ENCODE measurements at places on chromosomes 12 and 14.

DNA sequence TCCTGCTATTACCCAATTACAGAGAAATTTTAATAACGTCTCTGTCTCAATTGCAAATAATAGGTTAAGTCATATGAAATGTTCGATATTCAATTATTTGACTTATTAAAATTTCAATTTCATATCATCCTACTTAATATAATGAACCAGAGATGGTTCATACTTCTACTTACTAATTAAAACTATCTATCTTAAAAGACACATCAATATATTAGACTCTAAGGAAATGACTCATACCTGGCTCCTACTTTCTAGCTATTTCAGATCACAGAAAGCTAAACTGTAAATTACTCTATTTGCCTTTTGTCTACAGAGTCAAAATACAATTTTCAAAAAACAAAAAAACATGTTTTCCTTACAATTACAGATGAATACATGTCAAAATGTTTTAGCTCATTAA, 99.6 kb downstream of the CAPZA3 start:
- DNase-seq: no peak

DNA sequence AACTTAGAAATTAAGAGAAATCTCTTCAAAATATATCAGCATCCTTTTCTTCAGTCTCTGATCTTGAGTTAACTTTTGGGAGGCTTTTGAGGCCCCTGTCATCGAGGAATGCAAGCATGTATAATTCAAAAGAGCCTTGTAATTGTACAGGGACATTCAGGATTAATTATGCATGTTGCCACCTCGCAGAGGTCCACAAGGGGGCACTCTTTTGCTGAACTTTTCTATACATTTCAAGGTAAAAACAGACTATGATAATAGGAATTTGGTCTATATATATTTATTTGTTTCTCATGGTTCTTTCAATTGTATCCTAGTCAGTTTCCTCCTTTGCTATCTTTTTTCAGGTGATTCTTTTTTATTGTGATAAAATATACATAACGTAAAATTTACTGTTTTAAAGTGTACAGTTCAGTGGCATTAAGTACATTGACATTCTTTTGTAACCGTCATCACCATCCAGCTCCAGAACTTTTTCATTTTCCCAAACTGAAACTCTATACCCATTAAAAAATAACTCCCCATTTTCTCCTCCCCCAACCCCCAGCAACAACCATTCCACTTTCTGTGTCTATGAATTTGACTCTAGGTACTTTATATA, 47.0 kb upstream of the SLC2A13 start:
- peak; percentile 66 for DNase-seq

GRCh38 chr12:116382686-116383530, 105.4 kb upstream of the MED13L start:
- peak; percentile 81 for DNase-seq

DNA sequence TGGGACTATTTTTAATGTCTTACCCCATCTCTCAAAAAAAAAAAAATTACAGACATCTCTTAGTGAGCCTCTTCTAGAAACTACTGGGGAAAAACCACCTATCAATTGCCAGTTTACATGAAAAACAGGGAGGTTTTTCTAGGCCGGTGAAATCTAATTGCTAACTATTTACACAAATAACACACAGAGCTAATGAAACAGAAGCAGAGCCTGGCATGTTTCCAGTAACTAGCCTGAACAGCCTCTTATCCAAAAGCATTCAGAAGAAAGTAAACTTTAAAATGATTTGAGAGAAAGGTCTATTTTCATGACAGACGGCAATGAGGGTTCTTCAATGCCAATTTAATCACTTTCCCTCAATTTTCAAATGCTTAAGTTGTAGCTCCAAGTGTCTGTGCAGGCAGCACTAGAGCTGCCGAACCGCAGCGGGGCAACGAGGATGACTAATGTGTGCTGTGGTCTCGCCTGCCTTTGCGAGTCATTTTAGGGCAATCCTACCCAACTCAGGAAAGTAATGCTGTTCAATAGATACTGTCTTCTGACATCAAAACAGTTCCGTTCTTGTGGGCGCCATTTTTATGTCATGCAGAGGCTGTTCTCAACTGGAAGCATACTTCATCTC, 84.6 kb downstream of the SETD3 start:
- peak; percentile 76 for DNase-seq

DNA sequence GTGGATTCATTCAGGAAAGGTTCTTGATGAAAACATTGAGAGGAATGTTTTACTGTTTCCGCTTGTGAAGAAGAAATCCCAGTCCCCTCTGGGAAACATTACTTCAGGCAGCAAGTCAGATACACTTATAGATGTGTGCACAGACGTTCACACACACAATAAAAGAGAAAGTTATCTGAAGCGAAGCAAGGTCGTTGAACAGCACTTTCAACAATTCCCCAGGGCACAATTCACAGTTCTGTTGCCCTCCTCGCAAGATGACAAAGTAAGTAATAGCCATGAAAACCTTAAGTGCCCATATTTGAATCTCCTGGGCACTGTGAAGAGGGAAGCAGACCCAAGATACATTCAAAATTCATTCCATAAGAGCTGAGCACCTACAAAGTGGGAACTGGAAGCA, 156.6 kb upstream of the CAND1 start:
- no peak for DNase-seq

- peak; percentile 17 for DNase-seq
Measured at GRCh38 chr12:104673696-104674482, 217.1 kb downstream of the CHST11 start.

DNA sequence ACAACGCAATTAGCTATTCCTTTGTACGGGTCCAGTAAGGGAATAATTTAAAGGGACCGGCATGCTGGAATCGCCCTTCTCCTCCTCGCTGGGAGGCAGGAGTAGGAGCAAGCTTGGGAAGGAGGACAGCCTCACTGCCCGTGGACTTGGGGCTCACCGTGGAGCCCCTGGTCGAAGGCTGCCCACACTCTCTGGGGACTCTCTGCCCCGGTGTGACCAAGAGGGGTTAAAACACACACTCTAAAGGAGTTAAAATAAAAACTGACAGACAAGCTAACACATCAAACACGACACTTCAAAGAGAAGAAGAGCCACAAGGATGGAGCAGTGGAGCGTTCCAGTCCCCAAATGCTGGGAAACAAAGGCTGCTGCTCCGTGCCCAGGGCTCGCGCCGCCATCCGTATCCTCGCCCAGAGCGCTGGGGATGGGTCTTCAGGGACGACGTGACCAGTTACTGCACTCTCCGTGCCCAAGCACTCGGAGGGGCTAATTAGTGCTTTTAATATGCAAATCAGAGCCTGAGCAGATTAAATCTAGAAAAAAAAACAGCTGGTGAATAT, 123.3 kb downstream of the PAPOLA start:
- no peak for DNase-seq

DNA sequence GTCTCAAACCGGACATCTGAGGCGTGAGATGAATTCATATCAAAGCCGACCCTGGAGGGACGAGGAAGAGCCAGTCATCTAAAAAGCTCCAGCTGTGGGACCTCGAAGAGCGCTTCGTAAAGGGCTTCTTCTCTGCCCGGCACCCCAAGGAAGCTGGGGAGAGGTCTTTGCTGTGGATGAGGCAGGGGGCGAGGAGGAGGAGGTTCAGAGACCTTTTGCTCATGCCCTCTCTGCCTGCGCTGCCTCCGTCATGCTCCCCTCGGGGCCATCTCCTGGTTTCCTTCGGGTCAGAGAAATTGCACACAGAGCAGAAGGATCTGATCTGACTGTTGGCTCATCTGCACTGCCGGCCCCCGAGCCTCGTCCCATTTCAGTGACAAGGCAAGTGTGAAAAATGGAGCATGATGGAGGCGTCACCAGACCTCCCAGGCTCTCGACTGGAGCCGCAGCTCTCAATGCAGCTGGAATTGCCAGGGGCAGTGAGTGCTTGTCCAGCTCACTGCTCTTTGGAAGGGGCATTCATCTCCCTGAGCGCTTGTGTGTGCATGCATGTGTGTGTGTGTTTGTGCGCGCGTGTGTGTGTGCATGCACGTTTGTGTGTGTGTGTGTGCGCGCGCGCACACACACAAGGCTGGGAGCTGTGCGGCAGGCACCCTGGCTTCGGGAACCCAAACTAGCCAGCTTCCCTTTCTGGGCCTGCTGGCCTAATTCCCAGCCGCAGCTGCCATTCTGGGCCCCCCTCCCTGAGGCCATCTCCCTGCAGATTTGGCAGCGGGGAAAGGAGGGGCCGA, 9.2 kb downstream of the CABP1 start:
- DNase-seq: no peak

DNA sequence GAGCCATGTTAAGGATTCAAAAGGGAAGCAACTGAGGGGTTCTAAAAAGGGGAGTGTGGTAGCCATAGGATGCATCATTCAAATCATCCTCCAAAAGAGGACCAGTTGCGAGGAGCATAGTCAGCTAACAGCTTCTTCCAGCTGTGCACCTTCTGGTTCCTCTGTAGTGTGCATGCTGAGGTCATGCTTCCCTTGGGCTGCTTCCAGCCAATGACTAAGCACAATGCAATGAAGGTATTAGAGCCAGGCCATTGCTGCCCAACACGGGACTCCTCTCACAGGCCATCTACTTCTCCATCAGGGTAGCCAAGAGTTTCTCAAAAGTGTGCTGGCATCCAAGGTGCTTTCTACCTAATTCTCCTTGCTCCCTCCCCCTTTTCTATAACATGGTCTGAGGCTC, 69.2 kb upstream of the ARID2 start:
- peak; percentile 79 for DNase-seq

GRCh38 chr12:10636611-10637010, 23.2 kb upstream of the MAGOHB start:
- DNase-seq: no peak

DNA sequence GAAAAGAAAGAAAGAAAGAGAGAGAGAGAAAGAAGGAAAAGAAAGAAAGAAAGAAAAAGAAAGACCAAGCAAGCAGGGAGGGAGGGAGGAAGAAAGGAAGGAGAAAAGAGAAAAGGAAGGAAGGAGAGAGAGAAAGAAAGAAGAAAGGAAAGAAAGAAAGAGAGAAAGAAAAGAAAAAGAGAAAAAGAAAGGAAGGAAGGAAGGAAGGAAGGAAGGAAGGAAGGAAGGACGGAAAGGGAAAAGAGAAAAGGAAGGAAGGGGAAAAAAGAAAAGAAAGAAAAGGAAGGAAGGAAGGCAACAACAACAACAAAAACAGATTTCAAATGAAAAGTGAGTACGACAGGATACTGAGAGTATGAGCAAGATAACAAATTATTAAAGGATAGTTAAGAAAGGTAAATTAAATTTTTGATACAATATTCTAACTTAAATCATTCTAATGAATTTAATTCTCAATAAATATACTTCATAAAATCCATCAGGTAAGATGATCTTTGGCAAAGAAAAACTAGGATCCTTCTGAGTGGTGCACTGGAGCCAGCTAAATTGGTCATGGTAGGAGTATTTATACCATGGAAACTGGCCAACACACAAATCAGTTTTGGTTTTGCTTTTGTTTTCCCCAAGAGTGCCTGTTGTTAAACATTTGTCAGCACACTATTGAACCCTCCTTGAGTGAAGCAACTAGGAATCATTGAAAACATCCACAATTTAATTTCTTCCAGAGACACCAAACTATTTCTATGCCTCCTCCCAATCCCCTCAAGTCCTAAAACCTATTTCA, 56.1 kb upstream of the DYRK2 start:
- DNase-seq: peak; percentile 80

DNA sequence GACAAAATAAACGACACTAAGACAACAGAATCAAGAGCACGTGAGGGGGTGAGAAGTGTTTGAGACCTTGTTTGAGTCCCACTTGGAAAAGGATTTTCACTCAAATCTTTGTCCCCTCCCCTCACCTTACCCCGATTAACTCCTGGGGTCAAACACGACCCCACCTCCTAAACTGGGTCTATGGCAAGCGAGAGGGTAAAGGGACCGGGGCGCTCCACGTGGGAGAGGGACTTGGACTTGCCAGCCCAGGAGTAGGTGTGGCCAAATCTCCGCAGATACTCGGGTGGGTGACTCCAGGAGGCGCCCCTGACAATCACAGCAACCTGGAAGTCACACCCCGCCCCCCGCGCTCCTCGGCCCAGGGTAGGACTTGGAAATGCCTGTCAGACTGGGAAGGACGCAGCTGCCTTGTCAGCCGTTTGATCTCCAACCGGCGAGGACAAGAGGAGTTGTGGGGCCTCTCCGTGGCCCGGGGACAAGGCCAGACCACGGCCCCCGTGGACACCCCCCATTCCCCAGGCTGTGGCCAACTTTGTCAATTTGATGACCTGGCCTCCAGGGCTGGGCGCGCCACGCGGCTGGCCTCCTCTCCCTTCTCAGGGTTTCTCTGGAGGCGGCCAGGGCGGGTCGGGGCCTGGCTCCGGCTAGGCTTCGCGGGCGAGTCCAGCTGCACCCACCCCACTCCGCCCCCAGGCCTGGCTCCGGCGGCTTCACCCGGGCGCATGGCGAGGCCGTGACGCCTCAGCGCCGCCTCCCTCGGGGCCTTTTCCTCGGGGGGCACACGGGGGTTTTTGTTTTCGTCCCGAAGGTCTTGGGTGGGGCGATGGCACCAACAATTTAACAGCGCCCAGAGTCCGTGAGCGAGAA, 1.1 kb upstream of the BCL11B start:
- DNase-seq: no peak

- DNase-seq: no peak
Measured at GRCh38 chr12:88509347-88509746, 70.9 kb downstream of the KITLG start.

DNA sequence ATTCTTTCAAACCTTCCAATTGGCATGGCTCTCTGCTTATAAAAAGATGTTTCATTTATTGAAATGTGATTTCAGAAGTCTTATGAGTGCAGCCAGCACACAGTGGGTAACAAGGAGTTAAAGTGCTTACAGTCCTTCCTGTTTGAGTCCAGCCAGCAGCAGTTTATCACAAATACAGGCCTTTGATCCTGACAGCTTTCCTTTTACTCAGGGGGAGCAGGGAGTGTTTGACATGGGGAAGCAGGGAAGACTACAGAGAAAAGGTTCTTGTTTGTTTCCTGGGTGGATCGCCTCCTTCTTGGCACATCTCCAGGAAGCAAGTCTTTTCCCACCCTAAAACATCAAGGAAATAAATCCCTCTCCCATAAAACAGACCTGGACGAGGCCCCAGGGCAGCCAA, 216.1 kb downstream of the MSRB3 start:
- DNase-seq: no peak

DNA sequence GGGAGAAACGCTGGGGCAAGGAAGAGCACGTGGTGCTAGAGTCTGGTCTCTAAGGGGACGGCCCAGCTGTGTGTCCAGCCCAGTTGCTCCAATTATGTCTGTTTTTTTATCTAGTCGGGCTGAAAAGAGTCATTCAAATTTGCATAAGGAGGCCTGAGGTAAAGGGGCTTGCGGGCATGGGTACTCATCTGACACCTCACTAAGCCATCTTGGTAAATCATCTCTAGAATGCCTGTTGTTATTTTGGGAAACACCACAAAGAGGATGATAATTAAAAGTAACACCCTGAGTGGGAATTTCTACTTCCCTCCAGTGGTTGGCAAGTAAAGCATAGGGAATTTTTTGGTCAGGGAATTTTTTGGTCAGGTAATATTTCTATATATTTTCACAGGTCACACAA, 196.1 kb upstream of the ALG10B start:
- DNase-seq: no peak

Data from ACHN (cell line).